A549 treated with GW870086 at 1 μM for 4 hours (cell line): ENCODE measurements at places on chromosomes 16 and 17. TPM values are rescaled to one million over a fixed set of nuclear protein-coding genes. Genes with fewer than 3 reads are reported as not detected.

The CDRT15 gene
- not detected in 5 replicates for total RNA-seq

The COX11 gene
- total RNA-seq, result 91.4 to 136 TPM (median 108 TPM) in 5 replicates

The CCL7 gene
- 0.25 to 0.50 TPM (median 0.39 TPM) in 3 of 5 replicates, not detected in the others for total RNA-seq

The TNFRSF17 gene
- total RNA-seq, result not detected in 5 replicates

The PIK3R5 gene
- 0.08 TPM in 1 of 5 replicates, not detected in the others for total RNA-seq

The NPIPB13 gene
- total RNA-seq, result 0.86 to 3.0 TPM (median 2.1 TPM) in 5 replicates

The TBC1D26 gene
- 0.06 to 0.08 TPM in 2 of 5 replicates, not detected in the others for total RNA-seq

The CDC42EP4 gene
- total RNA-seq, result 65.1 to 84.3 TPM (median 76.9 TPM) in 5 replicates

The ZNF688 gene
- total RNA-seq, result 5.5 to 8.0 TPM (median 6.7 TPM) in 5 replicates

The EPOP gene
- total RNA-seq, result 9.8 to 13.2 TPM (median 12.6 TPM) in 5 replicates

The KRTAP4-3 gene
- total RNA-seq, result not detected in 5 replicates

The ZP2 gene
- total RNA-seq, result not detected in 5 replicates

The MYH1 gene
- total RNA-seq, result not detected in 5 replicates

The SMTNL2 gene
- total RNA-seq, result 0.37 to 1.3 TPM (median 0.64 TPM) in 5 replicates

The XAF1 gene
- not detected in 5 replicates for total RNA-seq

The ANKRD40CL gene
- total RNA-seq, result not detected in 5 replicates

The CHST5 gene
- total RNA-seq, result 0.05 to 0.10 TPM in 2 of 5 replicates, not detected in the others

The SLC13A2 gene
- 0.10 to 0.18 TPM (median 0.14 TPM) in 5 replicates for total RNA-seq

The KRT28 gene
- not detected in 5 replicates for total RNA-seq

The TMEM106A gene
- 0.77 to 1.5 TPM (median 0.94 TPM) in 5 replicates for total RNA-seq

The DNASE1L2 gene
- total RNA-seq, result 0.80 to 1.7 TPM (median 1.6 TPM) in 5 replicates

The FZD2 gene
- 26.0 to 31.3 TPM (median 27.9 TPM) in 5 replicates for total RNA-seq

The NPIPA2 gene
- 0.71 to 2.8 TPM (median 1.2 TPM) in 5 replicates for total RNA-seq

The C16orf89 gene
- not detected in 5 replicates for total RNA-seq

The SMIM5 gene
- total RNA-seq, result 0.54 to 1.1 TPM (median 0.86 TPM) in 5 replicates

The TNP2 gene
- not detected in 5 replicates for total RNA-seq

The MYO15B gene
- total RNA-seq, result 38.8 to 59.9 TPM (median 49.7 TPM) in 5 replicates

The CDK12 gene
- total RNA-seq, result 28.2 to 40.5 TPM (median 36.3 TPM) in 5 replicates

The ALDH3A1 gene
- total RNA-seq, result 819 to 1,197 TPM (median 850 TPM) in 5 replicates

The CD300E gene
- not detected in 5 replicates for total RNA-seq

The SLC16A5 gene
- 26.1 to 36.0 TPM (median 31.7 TPM) in 5 replicates for total RNA-seq

The HOXB13 gene
- total RNA-seq, result 1.8 to 2.3 TPM (median 2.1 TPM) in 5 replicates
